ENCODE measurements at places on chromosomes 13 and 19.

GRCh38 chr19:58450856-58451357 is 515 bp upstream of the ZNF324B start:
- peak; percentile 12 for DNase-seq

DNA sequence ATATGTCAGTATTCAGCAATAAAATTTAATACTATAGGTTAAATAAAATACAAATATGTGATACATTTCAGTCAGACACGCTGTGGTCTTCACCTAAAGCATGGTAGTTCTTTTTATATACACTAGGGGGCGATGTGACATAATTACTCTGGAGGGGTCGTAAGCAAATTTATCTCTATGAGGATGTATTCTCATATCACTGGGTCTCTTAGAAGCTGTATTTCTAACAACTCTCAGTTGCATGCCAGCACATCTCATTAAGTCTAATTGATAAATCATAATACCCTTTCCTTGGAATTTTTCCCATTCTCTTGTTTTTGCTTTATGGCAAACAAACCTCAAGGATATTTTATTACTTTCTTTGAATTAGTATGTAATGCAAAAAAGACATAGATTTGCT is 3.9 kb upstream of the PCDH17 start:
- DNase-seq: peak; percentile 51

- DNase-seq: no peak
Measured at GRCh38 chr13:76153239-76153638, 517.1 kb downstream of the LMO7 start.

DNA sequence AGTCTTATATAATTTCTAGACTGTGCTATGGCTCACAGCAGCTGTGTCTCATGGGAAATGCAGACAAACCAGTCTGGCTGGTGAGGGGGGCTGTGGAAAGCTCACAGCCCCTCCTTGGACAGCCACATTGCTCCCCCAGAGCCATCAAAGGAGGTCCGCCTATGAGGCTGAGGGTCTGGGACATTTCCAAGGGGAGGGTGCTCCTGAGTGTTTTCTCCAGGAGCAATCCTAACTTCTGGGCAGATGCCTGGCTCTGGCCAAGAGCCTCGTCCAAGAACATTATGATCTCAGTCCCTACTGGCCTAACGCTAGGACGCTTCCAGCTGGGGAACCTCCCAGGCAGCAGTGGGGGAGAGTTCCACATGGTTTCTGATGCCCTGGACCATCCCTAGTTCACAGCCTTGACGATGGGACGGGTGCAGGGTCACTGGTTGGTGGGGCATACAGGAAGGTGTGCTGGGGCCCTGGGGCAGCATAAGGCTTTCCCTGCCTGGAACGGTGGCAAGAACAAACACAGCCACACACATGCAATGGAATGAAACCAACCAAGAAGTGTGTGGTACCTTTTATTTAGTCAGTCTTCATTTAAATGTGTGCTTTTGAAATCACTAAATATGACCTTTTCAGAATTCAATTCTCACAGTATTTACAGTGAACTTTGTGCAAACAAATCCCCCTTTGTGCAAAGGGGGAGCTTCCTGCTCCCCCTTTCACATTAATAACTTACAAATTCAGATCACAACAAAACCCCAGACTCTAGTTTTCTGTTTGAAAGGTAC is 60.6 kb downstream of the CDADC1 start:
- peak; percentile 13 for DNase-seq

GRCh38 chr19:19260417-19261214 is 12.5 kb downstream of the TM6SF2 start:
- DNase-seq: no peak

GRCh38 chr19:47243776-47244547 is 12.4 kb upstream of the CCDC9 start:
- peak; percentile 100 for DNase-seq

DNA sequence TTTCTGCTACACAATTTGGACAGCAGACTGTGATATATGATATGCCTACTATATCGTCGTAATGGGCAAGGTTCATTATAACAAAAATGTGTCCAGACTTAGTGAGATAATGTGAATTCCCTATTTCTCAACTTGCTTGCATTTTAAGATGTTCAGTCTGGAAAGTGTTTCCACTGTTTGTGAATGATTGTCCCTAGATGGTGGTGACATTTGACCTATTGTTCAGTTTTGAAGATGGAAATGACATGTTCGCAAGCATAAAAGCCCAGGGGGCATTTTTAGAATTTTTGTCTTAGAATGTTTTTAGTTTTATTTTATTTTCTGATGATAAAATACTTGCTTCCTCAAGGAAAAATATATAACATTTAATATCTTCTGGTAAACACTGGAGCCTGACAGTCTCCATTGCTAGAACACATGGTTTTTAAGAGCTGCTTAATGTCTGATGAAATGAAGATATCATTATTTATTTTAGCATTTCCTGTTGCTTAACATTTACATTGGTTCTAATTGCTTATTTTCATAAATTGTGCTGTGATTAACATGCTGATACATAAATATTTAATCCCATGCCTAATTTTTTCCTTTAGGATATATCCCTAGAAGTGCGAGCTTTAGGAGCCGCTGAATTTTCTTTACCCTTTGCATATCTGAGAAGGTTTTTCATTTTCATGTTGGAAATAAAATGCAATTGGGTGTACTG is 27.1 kb downstream of the MBNL2 start:
- DNase-seq: no peak

GRCh38 chr19:43511324-43511723 is 6.8 kb upstream of the PHLDB3 start:
- DNase-seq: no peak

GRCh38 chr13:105665284-105665683 is 870.2 kb downstream of the EFNB2 start:
- DNase-seq: no peak

GRCh38 chr19:18165794-18166544 is 7.6 kb upstream of the IFI30 start:
- no peak for DNase-seq

GRCh38 chr19:54247106-54247930 is 4.7 kb upstream of the LILRA6 start:
- DNase-seq: no peak

GRCh38 chr13:49457221-49457620 is 13.1 kb downstream of the SETDB2 start:
- DNase-seq: peak; percentile 44

DNA sequence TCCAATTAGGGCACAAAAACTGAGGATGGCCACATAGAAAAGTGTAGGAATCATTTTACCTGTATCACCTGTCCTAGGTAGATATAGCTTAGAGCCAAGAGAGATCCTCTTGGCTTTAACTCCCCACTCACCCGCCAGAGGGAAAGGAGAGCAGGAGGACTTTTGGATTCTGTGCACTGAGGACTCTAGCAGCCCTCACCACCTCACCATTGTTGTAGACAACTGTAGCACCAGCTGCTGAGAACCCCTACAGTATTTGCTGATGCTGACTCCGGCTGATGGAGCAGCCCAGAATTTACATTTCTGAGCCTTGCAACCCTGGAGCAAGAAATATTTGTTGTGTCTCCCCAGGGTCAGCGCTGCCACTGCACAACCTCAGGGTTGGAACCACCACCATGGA is 2044.4 kb downstream of the OLFM4 start:
- no peak for DNase-seq

GRCh38 chr13:39020853-39021462 is 16.9 kb downstream of the PROSER1 start:
- no peak for DNase-seq
